ENCODE measurements at places on chromosomes 6 and 20.

DNA sequence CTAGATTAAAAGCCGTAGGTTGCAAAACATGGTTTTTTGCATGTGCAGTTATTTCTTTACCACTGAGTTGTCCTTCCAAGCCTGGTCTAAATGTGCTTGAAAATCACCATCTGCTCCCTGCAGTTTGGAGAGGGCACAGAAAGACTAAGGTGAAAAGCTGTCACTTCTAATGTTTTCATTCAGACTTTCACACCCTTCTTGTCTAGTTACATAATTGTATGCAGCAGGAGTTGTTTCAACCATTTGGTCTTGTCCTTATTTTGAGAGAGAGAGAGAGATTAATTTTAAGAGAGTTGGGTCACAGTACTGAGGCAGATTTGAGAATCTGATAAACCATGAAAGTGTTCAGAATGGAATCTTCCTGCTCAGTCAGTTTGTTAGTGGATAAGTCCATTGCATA is 82.5 kb downstream of the ARID1B start:
- DNase-seq: no peak

DNA sequence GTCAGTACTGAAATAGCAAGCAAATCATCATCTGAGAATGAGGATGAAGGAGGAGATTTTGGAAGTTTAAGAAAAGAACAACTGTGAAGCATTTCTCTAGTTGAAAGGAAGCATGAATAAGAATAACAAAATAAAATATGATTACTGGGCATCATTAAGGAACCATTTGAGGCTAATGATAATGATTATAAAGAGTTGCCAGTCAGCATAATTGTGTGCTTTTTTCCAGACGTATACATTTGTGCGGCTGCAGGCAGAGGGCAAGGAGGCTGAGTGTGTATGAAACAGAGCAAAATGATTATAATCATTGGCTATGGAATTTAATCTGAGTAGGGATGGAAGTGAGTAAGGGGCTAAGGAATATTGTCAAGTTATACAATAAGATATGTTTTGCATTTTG is 218.7 kb upstream of the FUT9 start:
- DNase-seq: no peak

DNA sequence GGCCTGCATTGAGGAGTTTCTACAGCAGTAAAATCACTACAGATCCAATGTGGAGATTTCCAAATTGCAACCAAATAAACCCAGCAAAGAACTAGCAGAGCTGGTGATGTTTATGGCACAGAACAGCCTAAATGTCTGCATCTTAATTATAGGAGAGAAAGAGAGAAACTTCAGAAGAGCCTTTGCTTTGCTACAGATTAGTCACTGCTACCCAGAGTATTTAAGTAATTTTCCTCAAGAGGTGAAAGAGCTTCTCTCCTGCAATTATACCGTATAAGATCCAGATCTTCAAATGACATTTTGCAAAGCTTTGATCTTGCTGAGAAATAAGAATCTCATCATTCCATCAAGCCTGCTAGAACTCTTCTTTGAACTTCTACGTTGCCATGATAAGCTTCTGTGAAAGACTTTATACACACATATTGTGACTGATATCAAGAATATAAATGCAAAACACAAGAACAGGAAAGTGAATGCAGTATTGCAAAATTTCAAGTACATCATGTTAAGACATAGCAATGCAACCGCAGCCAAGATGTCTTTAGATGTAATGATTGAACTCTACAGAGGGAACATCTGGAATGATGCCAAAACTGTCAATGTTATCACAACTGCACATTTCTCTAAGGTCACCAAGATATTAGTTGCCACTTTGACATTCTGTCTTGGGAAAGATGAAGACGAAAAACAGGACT is 48.0 kb downstream of the MKKS start:
- no peak for DNase-seq

DNA sequence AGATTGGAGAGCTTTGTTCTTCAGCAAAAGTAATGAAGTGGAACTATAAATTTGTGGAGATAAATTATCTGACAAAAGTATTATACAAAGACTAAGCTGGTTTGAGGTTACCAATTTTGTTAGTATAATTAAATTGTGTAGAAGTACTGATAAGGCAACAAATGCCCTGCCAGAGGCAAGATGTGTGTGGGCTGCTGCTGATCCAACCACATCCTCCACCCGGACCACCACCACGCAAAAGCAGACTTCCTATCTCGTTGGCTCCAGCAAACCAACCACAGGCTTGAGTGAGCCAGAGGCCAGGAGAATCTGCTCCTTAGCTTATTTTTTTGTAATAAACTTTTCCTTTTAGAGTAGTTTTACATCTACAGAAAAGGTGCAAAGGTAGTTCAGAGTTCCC is 1.1 kb upstream of the MYLK4 start:
- DNase-seq: no peak

- DNase-seq: no peak
Observed at GRCh38 chr6:25899123-25899522, 25.1 kb upstream of the SLC17A3 start.

DNA sequence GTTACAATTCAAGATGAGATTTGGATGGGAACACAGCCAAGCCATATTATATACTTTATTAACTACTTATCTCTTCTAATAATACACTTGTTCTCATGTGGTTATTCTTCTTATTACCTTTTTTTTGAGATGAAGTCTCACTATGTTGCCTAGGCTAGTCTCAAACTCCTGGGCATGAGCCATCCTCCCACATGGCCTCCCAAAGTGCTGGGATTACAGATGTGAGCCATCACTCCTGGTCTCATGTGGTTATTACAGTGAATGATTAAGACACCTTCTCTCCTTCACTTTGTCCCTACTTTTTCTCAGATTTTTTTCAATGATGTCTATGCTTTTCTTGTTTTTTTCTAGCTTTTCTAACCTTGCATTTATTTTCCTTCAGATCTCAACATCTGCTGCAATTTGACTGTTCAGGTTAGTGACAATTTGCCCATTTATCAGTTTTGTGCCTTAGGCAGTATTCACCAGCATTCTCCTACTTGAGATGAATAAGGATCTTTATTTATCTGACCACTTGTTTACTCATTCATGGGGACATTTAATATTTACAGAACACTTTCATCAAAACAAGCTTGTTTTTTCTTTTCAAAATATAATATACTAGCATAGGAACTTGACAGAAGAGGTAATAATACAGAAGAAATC is 105.7 kb downstream of the SLC16A10 start:
- no peak for DNase-seq

DNA sequence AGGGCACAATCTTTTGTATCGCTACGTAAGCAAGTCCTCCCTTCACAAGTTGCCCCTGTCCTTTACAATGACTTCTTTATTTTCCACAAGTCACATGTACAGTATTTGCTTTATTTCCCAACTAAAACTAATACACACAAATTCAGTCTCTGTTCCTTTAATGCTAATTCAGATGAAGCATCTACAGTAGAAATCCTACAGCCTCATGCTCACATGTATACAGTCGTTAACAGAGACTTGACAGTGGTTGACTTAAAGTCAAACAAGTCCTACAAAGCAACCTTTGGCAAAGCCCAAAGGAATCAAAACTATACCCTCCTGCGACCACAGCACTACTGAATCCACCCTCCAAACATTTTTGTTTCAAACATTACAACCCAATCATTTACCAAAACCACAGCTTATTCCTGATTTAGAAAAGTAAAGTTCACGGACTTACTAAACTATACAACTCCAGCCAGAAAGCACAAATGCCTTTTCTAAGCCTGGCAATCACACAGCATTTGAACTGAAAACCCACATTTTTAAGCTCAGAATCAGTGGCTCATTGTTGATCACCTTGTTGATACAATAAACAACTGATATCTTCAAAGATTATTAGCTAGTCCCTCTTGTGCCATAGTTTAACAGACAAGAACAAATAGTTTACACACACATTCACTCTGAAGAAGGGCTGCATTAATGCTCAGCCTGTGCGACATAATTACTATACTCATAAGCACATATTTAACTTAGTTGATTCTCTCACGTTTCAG is 70.9 kb upstream of the NHSL1 start:
- DNase-seq: no peak

DNA sequence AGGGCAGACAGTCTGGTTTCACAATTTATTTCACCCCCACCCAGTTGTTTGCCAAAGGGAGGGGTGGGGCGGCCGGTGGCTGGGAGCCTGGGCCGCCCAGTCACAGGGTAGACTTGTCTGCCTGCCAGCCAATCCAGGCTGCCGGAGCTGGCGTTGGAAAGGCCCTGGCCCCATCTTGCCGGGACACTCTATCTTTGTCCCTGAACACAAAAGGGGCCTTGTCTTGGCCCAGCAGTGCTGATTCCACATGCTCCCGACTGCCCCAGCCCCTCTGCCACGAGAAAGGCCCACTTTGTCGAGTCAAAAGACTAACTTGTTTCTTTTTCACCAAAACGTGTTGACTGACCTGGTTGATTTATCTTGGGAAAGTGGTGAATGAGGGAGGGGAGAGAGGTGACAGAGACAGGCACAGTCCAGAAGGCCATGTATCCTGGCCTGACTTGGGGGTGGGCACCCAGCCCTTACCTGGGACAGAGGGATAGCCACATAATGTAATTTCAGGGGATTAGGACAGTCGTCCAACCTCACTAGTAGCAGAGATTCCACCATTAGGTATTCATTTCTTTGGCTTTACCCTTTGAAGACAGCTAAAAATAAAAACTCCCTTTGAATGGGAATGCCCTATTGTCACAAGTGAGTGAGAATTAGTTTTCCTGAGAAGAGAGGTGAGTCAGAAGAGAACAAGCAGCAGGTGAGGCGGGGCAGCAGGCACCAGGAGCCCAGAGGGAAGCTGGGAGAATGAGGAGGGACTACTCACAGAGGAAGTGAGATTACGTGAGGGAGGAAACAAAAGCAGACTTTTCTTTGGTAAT is 67.0 kb upstream of the SIRPA start:
- no peak for DNase-seq

DNA sequence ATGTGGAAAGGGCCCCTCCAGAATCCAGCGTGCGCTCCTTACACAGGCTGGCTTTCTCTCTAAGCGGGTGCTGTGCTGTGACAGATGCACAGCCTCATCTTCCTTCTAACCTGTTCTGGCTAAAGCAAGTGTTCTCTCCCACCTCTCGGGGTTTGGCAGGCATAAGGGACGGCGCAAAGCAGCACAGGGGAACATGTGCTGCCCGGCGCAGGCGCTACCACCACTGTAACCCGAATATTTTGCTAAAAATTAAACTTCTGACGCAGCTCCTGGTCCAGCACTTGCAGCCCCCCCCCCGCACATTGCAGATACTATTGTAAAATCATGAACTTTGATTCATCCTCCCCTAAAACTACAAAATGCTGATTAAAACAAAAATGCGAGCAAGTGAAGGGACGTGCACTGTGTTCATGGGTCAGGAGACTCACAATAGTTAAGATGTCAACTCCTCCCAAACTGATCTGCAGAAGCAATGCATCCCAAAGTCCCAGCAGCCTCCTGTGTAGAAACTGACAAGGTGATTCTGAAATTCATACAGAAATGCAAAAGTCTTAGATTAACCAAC is 43.0 kb downstream of the TAF4 start:
- no peak for DNase-seq

DNA sequence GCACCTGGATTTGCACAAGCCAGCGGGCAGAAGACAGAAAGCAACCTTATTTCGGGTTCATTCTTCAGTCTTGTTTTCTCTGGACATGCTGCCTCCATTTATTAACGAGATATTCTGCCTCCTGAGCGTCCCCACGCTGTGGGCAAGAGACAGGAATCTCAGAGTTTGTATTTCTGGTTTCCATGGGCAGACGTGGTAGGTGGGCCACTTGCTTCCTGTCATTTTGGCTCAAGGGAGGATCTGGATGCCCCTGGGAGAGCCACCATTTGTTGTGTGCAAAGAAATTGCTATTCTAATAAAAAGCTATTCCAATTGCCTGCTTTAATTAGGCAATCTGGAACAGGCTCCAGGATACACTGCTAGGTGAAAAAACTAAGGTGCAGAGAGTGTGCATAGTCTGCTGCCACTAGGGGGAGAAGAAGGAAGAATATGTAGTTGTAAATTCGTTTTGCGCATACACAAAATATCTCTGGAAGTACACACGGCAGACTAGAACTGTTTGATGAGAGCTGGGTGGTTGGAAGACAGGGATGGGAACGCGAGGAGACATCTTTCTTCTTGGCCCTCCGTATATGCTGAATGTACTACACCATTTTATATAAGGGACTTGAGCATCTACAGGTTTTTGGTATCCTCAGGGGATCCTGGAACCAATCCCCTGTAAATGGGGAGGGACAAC is 30.1 kb upstream of the SLC16A10 start:
- peak; percentile 10 for DNase-seq

DNA sequence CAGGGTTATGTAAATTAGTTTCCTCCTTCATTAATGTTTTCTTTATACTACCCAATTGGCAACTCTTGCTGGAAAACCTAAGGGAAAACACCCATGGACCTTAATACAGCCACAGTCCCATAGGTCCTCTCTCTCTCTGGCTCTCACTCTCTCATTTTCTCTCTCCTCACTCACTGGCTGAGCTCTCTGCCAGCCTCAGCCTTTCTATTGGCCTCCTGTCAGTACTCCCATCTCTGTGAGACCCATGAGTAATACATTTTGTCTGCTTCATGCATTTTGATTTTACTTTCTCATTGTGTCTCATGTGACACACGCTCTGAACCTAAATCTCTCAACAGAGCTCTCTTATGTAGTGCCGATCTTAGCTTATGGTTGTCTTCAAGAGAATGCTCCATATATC is 907.5 kb downstream of the C6orf118 start:
- no peak for DNase-seq

DNA sequence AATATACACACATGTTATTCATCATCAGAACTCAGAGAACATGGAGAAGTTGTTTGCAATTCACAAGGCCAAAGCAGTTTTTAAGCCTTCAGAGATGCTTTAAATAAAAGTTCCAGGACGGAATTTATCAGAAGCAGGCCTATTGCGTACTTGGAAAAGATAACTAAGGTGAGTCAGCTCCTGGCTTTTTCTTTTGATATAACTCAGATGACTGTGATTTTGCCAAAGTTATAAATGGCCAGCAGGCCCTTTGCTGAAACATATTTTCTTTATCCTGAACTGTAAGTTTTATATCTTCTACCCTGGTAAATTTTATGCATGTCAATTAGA is 55.0 kb upstream of the PLCB1 start:
- DNase-seq: no peak

- DNase-seq: no peak
Observed at GRCh38 chr20:50802289-50802688, 7.4 kb downstream of the BCAS4 start.

DNA sequence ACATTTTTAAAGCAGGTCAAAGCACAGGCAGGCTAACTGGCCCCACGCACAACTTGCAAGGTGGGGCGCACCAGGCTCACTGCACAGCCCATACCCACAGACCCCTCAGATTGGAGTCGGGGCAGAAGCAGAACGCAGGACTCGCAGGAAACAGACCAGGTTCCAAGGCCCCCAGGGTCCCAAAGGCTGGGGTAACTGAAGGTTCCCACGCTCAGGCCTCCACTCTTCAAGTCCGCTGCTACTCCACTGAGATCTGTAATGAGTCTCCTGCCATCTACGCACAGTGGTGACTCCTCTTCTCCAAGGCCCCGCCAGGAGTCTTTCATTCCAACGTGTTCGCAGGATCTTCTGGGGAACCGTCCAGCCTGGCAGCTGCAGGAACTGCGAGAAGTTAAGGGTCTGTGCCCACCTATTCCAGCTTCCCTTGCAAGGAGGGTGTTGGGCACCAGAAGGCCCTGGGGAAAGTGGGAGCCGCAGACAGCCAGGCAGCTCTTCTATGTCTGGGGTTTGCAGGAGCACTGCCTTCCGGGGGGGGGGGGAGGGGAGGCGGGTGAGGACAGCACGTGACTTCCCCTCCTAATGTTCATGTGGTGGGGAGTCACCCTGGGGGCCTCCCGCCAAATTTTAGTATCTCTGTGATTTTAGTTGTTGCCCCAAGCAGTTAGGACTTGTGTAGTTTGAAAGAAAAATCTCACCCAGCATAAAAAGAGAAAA is 2.0 kb upstream of the TAF4 start:
- DNase-seq: no peak

GRCh38 chr6:117591405-117591804 is 10.9 kb downstream of the GOPC start:
- DNase-seq: no peak
